ENCODE measurements at places on chromosomes 12 and 14. TPM values are rescaled to one million over a fixed set of nuclear protein-coding genes. Genes with fewer than 3 reads are reported as not detected.
A peak's percentile ranks its signal among the peaks of the same experiment; 100 is the strongest.

DNA sequence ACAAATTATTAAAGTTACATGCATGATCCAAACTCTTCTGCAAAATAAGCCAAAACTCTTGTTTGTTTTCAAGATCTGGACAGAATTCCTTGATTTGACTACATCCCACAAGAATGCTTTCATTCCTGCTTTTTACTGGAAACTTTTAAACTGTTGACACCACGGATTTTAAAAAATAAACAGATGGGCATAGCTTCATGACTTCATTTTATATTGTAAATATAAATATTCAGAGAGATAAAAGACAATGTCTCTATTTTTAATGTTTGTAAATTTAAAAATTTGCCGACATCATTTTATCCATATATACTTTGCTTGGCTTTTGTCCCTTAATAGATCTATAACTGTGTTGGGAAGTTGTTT, 134.3 kb upstream of the DCN start:
- H3K4me1 ChIP-seq, result peaks cover 16% of the 10 kb centered on the region
- no peaks in the 10 kb centered on the region for H3K27me3 ChIP-seq
- no peak for DNase-seq
- H3K4me3 ChIP-seq, result no peak overlapping the region

- H3K4me3 ChIP-seq, result no peak overlapping the region
- no peaks in the 10 kb centered on the region for H3K27me3 ChIP-seq
- peaks cover 17% of the 10 kb centered on the region for H3K36me3 ChIP-seq
- peaks cover 22% of the 10 kb centered on the region for H3K4me1 ChIP-seq
- peak overlapping the region; percentile 35 for H3K27ac ChIP-seq
Measured at GRCh38 chr12:51971679-51972421, 20.4 kb downstream of the ACVR1B start.

DNA sequence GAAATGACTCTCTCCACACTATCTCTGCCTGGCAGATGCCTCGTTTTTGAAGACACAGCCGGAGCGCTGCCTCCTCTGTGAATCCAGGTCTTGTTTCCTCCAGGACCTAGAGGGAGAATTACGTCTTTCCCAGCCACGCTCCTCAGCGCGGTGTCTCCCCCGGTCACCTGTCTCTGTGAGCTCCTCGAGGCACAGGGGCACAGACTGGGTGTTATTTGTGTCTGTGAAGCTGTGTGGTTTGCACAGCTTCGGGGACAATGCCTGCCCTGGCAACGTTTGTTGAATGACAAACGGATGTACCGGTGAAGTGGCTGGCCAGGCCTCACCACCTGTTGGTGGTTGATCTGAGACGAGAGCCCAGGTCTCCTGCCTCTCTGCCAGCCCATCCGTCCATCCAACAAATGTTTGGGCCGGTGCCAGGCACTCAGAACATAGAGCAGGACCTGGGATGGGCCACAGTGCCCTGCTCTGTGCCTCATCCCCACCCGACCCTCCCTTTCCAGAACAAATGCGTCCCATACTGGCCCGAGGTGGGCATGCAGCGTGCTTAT, 6.1 kb downstream of the PTPN6 start:
- peaks cover 11% of the 10 kb centered on the region for H3K4me1 ChIP-seq
- no peak overlapping the region for H3K4me3 ChIP-seq
- no peak overlapping the region for H3K27ac ChIP-seq
- no peaks in the 10 kb centered on the region for H3K36me3 ChIP-seq

- H3K27ac ChIP-seq, result no peak overlapping the region
- H3K4me1 ChIP-seq, result peaks cover 6% of the 10 kb centered on the region
- H3K4me3 ChIP-seq, result peak overlapping the region; percentile 54
- peaks cover 1% of the 10 kb centered on the region for H3K36me3 ChIP-seq
- peaks cover 78% of the 10 kb centered on the region for H3K27me3 ChIP-seq
Measured at GRCh38 chr12:75208856-75209811, 505 bp downstream of the KCNC2 start.

DNA sequence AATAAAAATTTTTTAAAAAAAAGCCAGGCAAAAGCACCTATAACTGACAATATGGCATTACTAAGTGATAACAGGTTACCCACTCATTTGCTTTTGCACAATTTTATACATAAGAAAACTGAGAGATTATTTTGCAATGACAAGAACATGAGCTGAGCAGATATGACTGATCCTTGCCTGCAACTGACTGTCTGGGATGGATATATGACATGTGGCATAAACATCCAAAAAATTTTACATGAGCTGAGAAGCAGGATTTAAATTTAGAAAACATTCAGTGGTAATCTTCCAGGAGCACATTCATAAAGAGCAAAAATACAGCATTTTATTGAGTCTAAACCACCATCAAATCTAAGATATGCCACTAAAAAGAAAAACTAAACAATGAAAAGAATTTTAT, 125.3 kb upstream of the TMEM233 start:
- no peaks in the 10 kb centered on the region for H3K4me1 ChIP-seq
- H3K36me3 ChIP-seq, result no peaks in the 10 kb centered on the region
- no peak for DNase-seq
- no peak overlapping the region for H3K27ac ChIP-seq
- H3K27me3 ChIP-seq, result peaks cover 2% of the 10 kb centered on the region
- no peak overlapping the region for H3K4me3 ChIP-seq

DNA sequence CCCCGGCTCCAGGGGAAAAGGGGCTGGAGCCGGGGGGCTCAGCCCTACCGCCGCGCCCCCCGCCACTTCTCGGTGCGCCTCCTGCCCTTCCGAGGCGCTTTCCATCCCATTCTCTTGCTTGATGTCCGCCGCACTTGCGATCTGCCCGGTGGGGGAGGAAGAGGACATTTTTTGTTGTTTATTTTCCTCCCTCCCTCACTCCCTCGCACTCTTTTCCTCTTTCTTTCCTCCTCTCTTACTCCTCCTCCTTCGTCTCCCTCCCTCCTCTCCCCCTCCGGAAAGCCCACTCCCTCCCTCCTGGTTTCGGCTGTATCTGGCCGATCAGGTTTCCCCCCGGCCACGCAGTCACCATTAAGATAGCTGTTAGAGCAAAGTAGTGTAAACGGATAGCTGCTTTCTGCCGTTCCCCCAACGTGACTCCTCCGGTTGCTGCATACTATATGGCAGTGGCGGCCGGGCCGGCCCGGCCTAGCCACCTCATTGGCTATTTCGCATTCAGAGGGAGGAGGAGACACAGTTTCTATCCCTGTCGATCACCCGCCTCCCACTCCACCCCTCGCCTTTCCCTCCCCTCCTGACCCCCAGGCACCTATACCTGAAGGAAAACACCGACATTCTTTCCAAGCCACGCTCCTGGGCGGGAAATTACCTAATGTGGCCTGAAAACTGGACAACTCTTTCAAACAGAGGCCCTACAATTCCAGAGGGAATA, at the start of gene SIX4:
Gene SIX4 (minus strand): TSS at position 445 of the 712 bp plus-strand sequence. CDS start 277 bp downstream, at position 168.
- no peaks in the 10 kb centered on the region for H3K36me3 ChIP-seq
- peaks cover 20% of the 10 kb centered on the region for H3K4me1 ChIP-seq
- peaks cover 6% of the 10 kb centered on the region for H3K27me3 ChIP-seq
- H3K27ac ChIP-seq, result peak within 1 kb of the TSS; percentile 98
- peak within 1 kb of the TSS; percentile 93 for H3K4me3 ChIP-seq
- DNase-seq, result peak; percentile 45

DNA sequence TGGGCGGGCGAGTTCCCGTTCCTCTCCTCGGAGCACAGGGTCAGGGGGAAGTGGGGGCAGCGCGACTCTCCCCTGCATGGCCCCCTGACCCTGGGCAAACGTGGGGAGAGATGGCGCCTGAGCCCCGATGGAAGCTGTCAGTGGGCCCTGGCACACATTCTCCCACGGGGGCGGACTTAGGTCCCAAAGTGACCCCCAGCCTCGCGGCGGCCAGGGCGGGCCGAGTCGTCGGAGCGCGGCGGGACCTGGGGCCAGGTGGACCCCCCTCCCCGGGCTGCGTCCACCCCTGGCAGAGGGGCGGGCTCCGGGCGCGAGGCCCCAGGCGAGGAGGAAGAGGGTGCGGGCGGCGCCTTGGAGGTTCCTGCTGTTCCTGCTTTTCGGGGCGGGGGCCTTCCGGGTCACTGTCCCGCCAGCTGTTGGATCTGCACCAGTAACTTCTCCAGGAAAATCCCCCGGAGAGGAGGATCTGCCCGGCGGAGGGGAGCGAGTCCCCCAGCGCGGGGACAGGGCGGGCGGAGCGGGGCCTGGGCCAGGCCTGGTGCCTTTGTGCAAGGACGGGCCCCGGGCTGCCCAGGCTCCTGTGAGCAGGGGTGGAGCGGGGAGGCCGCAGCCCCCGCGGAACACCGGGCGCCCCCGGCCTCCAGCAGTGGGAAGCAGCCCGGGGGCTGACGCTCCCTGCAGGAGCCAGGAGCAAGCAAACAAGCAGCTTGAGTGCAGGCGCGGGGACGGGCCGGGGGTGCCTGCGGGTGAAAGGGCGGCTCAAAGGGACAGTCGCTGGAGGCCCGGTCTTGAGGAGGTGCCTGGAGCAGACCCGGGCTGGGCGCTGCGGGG, 15.3 kb downstream of the TNFAIP2 start:
- H3K27me3 ChIP-seq, result no peaks in the 10 kb centered on the region
- peaks cover 43% of the 10 kb centered on the region for H3K4me1 ChIP-seq

DNA sequence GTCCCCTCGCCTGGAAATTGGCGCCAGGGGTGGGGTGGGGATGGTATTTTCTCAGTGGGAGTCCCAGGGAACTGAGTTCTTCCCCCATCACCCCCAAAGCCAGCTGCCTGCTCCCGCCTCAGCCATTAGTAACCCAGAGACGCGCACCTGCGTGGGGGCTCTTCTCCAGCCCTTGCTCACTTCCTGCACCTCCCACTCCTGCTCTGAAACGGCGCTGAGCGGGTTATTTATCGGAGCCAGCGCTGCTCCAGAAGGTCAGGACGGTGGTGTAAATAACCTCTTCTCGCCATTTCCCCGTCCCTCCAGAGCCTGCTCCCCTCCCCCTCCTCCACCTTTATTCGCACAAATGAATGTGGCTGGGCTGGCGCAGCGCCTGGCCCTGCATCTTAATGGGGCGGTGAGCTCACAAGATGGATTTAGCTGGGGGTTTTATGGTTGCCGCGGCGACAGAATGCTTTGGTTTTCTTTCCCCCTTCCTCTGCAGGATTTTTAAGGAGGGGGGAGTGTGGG, 12.2 kb downstream of the GPR84 start:
- DNase-seq, result peak; percentile 63
- peaks cover 51% of the 10 kb centered on the region for H3K4me1 ChIP-seq

GRCh38 chr12:113868365-113868764, 97.8 kb downstream of the RBM19 start:
- H3K4me3 ChIP-seq, result no peak overlapping the region
- no peak for DNase-seq
- H3K27ac ChIP-seq, result no peak overlapping the region
- peaks cover 11% of the 10 kb centered on the region for H3K36me3 ChIP-seq

DNA sequence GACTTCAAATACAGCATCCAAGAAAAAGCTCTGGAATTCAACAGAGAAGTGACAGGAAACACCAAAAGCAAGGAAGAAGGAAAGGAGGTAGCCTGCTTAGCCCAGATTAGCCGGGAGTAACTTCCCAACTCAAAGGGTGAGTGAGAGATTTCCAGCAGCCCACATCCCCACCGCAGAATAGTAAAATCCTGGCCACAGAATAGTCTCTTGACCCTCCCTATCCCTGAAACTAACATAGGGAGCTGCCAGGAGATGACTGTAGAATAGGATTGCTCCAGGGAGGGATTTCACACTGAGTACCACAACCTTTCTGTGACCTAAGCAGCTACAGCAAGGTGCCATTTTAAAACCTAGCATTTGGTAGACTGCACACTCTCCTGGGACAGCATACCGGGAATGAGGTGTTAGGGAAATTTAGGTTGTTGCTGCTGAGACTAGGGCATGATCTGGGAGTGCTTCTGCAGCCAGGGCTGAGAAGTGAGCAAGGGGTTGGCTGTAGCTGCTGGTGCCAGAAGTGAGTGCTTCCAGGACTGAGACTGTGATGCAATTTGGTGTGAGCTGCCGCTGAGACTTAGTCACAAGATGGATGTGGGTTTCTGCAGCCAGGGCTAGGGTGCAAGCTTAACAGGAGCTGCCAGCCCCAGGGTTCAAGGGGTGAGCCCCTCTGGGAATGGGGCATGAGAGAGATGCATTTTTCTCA, 66.0 kb downstream of the TMTC3 start:
- DNase-seq, result no peak
- no peaks in the 10 kb centered on the region for H3K4me1 ChIP-seq
- no peak overlapping the region for H3K4me3 ChIP-seq
- H3K27me3 ChIP-seq, result no peaks in the 10 kb centered on the region
- H3K27ac ChIP-seq, result no peak overlapping the region

RPL10L gene
- total RNA-seq, result not detected

DNA sequence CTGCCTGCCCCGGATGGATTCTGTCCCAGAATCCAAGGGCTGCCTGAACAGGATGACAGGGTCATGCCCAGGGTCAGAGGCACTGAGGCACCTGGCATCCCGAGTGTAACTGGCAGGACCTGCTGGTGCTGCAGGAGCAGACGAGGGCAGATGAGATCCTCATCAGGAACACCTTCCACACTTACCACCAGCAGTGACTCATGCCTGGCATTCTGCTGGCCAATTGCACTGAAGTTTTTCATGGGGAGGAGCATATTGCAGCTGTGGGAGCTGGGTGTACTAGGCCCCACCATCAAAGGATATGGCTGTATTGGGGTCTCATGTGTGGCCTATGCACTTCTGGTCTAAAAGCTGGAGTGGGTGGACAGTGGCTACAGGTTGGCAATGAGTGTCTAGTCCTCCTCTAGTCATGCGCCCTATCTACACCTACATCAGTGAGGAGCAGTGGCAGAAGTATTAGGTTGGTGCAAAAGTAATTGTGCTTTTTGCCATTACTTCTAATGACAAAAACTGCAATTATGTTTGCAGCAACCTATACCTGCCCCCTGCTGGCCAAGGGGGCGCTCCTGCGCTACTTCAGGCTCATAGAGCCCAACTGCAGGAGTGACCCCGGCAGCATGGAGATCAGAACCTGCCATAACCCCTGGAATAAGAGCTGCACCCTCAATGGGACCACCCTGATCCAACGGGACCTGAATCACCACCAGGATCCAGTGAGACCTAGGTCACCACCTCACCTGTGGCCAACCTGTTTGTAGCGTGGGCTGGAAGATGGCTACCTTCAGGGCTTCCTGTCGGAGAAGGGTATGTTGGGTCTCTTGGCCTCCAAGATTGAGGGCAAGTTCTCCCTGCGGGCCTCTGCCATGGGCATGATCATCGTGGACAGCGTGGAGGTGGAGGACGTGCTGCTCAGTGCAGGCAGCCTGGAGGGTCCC, 8.0 kb upstream of the C12orf42 start:
- no peak overlapping the region for H3K4me3 ChIP-seq
- H3K36me3 ChIP-seq, result no peaks in the 10 kb centered on the region
- no peaks in the 10 kb centered on the region for H3K4me1 ChIP-seq
- peaks cover 35% of the 10 kb centered on the region for H3K27me3 ChIP-seq

TMEM52B gene
- total RNA-seq, result 0.97 TPM

FAIM2 gene
- total RNA-seq, result 0.29 TPM

GRCh38 chr12:27583981-27584380, 60.0 kb downstream of the PPFIBP1 start:
- H3K4me1 ChIP-seq, result peaks cover 39% of the 10 kb centered on the region
- H3K4me3 ChIP-seq, result no peak overlapping the region

GRCh38 chr14:94001016-94001415, 3.9 kb downstream of the CCDC197 start:
- H3K4me3 ChIP-seq, result no peak overlapping the region
- H3K27me3 ChIP-seq, result peaks cover 19% of the 10 kb centered on the region
- no peak overlapping the region for H3K27ac ChIP-seq
- no peaks in the 10 kb centered on the region for H3K36me3 ChIP-seq

All from mesothelial cell of epicardium (in vitro differentiated cells).